ENCODE measurements at places on chromosomes 3 and 15.

DNA sequence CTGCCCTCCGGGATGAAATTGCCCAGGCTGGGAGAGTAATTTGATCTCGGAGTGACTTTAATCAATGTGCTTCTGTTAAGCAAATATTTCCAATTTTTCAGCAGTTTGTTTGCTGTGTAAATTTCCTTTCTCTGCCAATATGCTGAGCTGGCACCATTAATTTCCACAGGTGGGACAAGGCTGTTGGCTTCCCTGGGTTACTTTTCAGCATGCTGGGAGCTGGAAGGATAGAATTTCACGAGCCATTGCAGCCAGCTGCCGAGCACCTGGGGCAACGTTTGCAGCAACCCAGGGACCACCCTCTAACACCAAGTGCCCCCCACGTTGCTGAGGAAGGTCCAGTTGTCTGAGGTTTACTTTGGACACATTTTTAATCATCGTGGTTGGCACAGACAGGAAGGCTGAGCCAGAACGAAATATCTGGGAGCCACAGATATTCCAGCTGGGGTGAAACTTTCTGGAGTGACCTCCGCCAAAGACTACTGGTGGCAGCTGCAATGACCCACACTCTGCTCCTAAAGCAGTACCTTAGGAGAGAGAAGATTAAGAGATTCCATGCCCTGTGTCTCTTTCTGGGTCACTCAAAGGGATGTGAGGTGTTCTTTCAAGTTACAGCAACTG, 293.3 kb upstream of the RGMA start:
- DNase-seq: no peak

DNA sequence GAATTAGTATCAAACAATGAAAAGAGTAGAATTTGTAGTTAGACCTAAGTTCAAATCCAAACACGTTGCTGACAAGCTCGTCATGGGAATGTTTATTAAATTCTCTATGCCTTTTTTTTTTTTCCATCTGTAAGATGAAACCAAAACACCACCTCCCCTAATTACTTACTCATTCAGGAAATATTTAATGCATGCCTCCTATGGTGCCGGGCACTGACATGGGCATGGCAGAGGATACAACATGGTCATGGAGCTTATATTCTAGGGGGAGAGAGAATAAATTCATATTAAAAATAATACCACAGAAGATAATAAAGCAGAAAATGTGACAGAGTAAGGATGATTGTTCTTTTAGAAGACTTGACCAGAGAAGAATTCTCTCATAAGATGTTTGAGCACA, 215.8 kb downstream of the RYR3 start:
- DNase-seq: no peak

DNA sequence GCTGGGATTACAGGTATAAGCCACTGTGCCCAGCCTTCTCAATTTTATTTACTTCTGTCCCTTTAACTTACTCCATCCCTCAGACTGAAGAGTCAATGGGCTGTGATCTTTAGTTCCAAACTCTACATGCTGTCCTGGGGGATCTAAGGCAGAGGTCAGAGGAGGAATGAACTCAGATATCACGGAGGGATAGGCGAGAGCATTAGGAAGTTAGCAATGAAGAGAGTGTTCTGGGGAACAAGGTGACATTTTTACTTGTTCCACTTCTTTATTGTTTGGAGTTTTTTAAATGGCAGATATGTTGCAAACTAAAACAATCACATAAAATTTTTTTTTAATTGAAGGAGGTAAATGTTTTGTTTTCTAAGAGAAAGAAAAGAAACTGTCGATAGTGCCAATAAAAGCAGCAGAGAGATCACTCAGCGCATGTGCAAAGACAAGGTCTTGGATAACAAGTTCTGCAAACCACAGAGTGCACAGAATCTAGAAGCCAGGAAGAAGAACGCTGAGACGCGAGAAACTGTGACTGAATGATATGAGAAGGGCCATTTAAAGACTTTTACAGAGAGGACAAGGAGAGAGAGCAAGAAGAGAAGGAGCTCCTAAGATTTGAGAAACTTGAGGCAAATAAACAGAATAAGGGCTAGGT, 10.8 kb upstream of the CA12 start:
- DNase-seq: no peak

DNA sequence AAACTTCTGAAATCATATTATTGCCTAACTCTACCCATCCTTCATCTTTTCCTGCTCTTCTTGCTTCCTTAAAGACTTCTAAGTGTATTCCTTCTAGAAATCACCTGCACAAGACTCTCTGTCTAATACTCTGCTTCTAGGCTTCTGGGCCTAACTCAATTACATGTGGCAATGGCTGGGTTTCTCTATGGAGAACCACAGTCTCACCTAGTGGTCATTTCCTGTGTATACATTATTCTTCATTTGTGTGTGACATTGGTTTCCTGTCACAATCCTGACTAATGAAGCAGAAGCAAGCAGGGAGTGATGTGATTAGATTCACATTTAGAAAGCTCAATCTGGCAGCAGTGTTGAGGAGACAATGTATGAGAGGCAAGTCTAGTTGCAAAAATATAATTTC, 16.9 kb upstream of the CLDN1 start:
- no peak for DNase-seq

- DNase-seq: no peak
Observed at GRCh38 chr15:69340243-69340900, 41.7 kb downstream of the PAQR5 start.

GRCh38 chr3:134476306-134476705, 9.5 kb downstream of the ANAPC13 start:
- no peak for DNase-seq

DNA sequence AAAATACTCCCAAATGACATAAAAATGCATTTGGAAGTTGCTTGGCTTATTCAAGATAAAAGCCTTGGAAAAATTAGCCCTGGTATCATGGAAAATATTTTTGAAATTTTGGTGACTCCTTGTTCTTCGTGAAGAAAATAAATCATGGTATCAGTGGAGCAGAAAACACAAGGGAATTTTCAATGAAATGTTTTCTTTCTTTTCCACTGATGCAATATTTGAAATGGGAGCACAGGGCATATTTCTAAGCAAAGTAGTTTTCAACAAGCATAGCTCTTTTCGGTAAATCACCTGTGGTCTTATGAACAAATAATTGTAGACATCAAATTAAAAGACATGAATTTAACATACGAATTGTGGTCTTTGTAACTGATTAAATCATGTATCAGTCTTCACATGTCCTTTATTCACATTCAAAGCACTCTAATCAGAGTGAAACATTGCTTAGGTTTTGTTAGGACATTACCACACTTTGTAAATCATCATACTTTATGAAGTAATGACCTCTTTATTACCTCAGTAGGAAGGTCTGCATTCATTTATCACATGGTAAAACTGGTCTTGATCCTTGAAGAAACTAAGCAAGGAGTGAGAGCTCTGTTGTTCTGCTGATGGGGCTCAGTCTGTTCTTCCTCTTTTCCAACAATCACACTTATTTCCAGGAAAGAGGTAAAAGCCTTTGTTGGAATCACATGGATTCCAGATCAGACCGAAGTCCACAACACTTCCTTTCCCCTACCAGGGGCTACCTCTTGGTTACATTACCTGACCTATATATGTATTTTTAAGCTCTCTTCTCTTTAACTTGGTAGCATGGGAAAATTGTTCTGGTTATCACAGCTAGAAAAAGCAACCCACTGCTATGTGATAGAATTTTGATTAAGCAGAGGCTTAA, 413.5 kb upstream of the THBS1 start:
- no peak for DNase-seq

DNA sequence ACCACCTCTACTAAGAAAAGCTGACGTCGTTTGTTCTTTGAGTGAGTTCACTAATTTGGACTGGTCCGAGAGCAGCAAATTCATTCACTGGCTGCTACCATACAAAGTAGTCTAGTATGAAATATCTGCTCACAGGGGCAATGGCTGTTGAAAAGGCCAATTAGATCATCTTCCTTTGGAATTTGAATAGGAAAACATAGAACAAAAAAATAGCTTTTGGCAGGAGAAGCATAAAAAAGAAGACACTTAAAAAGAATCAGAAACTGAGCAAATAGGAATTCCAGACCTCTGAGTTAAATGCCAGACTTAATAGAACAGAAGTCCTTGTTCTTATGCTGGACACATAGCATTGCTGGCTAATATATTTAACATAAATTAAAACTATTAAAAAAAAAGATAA, 159.3 kb downstream of the IL1RAP start:
- DNase-seq: no peak

GRCh38 chr15:49860101-49860500, 239.3 kb downstream of the DTWD1 start:
- no peak for DNase-seq

DNA sequence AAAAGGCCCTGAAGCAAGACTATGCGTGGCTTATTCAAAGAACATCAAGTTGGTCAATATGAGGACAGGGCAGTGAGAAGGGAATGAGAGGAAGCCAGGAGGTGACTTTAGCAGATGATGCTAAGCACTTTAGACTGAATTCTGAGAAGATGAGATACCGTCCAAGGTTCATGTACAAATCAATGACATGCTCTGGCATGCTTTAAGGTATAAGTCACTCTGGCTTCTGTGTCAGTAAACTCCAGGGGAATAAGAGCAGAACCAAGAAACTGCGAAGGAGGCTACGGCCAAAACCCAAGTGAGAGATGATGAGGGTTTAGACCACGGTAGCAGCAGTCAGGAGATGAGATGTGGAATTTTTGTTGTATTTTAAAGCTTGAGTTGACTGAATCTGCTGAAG, 8.9 kb upstream of the CCDC50 start:
- DNase-seq: no peak

DNA sequence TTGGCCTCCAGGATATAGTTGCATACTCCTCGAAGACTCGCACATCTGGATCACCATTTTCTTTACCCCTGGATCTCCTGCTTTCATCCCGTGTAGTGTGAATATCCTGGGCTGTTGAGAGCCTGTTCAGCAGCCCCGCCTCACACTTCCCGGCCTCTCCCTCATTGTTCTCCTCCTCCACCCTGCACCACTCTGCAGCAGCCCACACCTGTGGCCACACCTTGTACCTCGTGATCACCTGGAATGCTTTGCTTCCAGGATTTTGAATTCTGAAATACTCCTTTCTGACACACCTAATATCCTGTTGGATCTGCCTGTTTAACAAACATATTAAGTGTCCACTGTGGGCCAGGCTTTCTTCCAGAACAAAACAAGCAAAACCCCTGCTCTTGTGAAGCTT, 14.4 kb downstream of the ABHD17C start:
- DNase-seq: no peak

DNA sequence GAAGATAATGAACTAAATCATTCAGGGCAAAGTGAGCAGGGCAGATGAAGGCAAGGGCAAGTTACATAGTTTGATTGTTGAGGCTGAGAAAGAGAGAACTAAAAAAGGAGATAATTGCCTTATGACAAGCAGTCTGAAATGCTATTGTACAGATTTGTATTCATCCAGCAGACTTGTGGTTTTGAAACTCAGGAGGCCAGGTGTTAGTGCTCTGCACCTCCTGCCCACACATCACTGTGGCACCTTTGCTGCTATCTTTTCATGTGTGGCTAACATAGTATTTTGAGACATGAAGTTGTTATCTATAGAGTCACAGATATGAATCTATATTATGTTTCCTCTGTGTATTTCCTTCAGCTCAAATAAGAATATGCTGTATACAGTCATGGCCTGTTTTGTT, 24.3 kb upstream of the SUCLG2 start:
- DNase-seq: no peak

DNA sequence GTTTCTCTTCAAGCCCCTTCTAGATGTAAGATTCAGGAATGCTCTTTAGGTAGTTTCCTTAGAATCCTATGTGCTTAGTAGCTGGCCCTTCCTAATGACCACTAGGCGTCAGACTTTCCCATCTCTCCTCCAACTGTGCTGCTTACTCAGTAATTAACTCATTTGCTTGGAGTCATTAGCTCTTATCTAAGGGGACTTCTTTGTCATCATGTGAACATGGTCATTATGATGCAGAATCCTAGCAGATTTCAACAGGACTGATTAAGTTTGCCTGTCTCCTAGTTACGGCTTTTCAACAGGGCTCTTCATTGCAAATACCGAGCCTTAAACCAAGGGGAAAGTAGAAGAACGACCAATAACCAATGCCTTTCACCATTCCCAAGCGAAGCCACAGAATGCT, 46.4 kb downstream of the GJD2 start:
- peak; percentile 7 for DNase-seq

DNA sequence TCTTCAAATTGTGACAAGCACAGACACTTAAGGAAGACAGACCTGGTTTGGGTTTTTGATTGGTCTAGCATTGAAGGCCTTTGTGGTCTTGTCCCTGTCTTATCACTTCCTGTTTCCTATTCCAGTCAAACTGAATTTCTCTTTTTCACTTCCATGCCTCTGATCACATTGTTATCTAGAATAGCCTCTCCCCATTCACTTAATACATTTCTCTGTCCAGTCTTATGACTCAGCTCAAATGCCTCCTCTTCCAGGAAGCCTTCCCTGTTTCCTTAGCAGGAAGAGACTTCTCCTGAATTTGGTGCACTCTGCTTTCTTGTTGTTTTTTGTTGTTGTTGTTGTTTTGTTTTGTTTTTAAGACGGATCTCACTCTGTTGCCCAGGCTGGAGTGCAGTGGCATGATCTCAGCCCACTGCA, 45.5 kb downstream of the LIMD1 start:
- DNase-seq: no peak

GRCh38 chr3:172213200-172213599, 173.8 kb downstream of the FNDC3B start:
- no peak for DNase-seq

DNA sequence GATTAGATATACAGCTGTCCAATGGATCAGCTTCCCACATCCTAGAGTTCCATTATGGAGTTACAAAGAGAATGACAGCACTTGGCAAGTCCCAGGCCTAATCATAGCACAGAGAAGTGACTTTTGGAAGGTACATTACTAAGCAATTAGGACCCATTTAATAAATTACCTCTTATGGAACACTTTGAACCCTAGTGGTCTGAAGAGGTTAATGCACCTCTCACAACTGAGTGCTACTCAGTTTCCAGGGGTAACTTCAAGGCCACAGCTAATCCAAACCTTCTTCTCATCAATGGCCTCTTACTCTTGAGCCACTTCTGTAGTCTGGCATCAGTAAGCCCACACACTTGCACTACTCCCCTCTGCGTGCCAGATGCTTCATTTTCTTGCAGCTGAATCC, 34.9 kb upstream of the MEIS2 start:
- DNase-seq: peak; percentile 2

DNA sequence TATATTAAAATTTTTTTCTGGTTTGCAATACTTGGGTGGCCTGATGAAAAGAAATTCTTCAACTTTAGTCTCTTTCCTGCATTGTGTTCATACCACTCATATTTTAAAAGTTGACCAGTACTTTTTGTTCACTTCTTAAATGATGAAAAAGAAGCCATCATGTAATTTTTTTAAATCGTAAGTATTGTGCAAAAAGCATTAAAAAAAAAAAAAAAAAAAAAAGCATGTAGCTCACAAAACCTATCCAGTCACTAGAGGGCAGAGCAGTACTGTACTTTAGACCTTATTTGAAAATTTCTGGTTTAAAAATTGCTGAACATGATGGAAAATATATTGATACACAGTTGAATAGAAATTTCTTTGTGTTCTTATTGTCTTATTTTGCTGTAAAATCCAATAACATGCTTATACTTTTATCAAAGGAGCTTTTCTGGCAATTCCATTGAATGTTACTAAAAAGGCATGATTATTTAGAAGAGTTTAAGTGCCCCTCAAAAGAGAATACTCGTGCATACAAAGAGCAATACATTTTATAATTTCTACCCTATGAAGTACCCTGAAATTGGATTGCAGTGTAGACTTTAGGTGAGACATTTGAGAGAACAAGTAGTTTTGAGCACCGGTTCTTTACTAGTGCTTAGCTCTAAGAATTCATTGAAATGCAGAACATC, 137.7 kb downstream of the BBX start:
- no peak for DNase-seq

Measured in SHP77 treated with DMSO at 0.1 percent for 48 hours (cell line).